ENCODE measurements at places on chromosomes 16 and 17.
A peak's percentile ranks its signal among the peaks of the same experiment; 100 is the strongest.

- DNase-seq, result no peak
Observed at GRCh38 chr17:35764123-35764991, 3.7 kb downstream of the C17orf50 start.

DNA sequence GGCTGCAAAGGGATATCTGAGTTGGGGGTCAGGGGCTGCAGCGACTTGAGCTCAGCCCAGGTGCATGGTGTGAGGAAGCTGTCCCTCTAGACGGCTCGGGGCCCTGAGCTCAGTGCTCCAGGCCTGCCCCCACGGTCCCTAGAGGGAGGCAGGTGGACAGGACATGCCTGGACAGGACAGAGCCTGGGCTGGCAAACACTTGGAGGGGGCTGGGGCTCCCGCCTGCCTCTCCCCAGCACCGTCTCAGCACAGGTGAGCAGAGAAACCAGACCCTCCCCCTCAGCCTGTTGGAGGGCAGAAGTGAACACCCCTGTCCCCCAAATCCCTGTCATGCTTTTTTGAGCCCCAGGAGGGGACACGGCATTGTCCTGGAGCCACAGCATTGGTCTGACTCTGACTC lies 11.4 kb upstream of the SLC38A10 start:
- no peak for DNase-seq

DNA sequence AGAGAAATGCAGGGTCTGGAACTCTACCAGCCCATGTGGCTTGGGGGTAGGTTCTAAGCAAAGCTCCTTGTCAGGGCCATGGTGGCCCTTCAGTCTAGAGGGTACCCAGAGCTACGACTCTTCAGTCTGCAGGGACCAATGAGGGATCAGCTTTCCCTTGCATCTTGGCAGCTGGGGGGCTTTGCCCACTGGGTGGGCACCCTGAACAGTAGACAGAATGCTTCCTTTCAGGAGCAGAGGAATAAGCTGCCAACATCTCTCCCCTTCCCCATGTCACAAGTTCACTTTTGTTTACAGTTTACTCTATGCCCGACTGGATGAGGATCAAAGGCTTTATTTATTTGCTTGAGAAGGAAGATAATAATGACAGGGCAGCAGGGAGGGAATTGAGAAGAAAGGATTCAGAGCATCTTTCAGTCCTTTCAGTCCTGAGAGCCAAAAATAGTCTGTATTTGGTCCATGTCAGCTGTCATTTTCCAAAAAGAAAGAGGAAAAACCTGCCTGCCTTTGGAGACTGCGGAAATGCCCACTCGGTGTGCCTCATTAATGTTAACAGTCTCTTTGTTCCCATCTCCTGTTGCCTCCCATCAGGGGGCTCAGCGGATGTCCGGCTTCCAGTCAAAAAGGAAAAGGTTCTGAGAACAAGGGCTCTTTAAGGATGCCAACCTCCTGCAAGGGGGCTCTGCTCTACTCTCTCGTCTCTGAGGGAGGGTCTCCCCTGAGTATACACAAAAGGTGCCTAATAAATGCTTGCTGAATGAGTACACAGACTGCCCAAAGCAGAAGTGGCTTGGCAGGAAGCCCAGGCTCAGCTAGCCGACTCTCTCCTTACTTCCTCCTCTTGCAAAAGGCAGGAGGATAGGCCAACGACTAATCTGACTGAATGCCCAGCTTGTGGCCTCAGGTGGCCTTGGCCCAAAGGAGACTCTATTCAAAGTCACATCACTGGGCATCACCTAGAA lies 17.1 kb downstream of the TRAF4 start:
- no peak for DNase-seq

GRCh38 chr17:8104911-8105310 lies 13.4 kb downstream of the ALOXE3 start:
- DNase-seq, result no peak

- no peak for DNase-seq
Observed at GRCh38 chr17:76585033-76585648, 519 bp downstream of the ST6GALNAC2 start.

- peak; percentile 43 for DNase-seq
Observed at GRCh38 chr17:50396261-50397110, 837 bp downstream of the LRRC59 start.

GRCh38 chr17:53680745-53681144 lies 142.0 kb upstream of the KIF2B start:
- DNase-seq, result no peak

GRCh38 chr16:49622084-49622390 lies 233.9 kb downstream of the ZNF423 start:
- DNase-seq, result no peak

- DNase-seq, result no peak
Observed at GRCh38 chr16:19094542-19095365, 19.0 kb upstream of the ITPRIPL2 start.

- DNase-seq, result no peak
Observed at GRCh38 chr16:71311553-71312158, 22.5 kb upstream of the CMTR2 start.

DNA sequence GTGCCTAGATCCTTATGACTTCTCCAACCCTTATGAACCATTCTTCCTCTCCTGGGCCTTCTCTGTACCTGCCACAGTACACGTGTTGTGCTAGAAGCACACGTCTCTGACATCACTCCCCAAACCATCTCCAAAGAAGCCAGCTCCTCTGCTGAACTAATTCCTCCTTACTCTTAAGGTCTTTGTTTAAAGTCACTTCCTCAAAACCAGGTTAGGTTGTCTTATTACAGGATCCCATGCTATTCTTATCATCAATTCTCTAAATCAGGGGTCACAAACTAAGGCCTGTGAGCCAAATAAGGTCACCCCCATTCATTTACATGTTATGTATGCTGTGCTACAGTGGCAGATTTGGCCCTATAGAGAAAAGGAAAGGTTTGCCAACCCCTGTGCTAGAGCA lies 4.0 kb downstream of the SUPT6H start:
- DNase-seq, result no peak

DNA sequence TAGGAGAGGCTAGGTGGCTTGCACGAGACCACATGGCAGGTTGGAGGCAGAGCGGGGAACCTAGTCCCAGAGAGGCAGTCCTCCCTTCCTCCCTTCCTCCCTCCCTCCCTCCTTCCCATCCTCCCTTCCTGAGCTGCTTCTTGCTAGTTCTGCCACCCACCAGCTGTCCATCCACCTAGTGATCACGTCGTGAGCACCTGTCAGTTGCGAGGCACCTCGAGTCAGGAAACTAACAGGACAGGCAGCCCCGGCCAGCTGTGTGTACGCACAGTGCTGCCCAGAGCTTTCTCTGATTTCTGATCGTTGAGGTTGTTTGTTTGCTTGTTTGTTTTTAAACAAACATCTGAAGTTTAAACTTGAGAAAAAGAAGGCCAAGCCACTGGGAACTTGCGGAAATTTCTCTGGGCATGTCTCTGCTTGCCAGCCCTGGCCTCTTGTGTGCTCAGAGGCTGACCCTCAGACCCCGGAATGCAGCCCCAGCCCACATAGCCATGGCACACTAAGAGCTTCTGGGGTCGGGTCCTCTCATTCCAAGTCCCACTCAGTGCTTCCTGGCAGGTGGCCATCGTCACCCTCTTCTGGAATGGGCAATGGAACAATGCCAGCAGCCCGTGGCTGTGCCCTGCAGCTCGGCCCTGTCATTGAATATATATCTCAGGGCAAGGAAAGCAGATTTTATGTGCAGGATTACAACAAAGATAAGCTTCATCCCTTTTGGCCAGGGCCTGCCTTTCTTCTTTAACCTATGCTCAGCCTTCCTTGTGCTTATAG lies 174.0 kb downstream of the KATNIP start:
- no peak for DNase-seq

DNA sequence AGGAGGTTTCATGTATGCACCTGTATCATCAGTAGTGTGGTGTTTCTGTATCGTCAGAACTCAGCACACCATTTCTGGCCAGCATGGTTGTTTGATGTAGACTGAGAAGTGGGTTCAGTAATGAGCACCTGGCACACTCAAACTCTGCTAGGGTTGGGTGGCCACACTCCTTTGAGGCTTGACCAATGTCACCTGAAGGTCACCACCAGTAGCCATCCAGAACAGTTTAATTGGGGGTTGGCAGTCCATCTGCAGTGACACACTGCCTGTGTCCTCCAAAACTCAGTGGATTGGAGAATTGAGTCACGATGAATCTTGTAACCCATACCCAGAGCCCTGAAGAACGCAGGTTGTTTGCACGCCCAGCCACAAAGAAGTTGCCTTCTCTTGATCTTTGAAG lies 86.8 kb upstream of the HSBP1 start:
- no peak for DNase-seq

- DNase-seq, result no peak
Observed at GRCh38 chr16:12898551-12898950, 2.8 kb upstream of the SHISA9 start.

- no peak for DNase-seq
Observed at GRCh38 chr16:17939122-17939536, 397.4 kb downstream of the NPIPA8 start.

GRCh38 chr16:872436-873242 lies 72.1 kb upstream of the GNG13 start:
- no peak for DNase-seq

DNA sequence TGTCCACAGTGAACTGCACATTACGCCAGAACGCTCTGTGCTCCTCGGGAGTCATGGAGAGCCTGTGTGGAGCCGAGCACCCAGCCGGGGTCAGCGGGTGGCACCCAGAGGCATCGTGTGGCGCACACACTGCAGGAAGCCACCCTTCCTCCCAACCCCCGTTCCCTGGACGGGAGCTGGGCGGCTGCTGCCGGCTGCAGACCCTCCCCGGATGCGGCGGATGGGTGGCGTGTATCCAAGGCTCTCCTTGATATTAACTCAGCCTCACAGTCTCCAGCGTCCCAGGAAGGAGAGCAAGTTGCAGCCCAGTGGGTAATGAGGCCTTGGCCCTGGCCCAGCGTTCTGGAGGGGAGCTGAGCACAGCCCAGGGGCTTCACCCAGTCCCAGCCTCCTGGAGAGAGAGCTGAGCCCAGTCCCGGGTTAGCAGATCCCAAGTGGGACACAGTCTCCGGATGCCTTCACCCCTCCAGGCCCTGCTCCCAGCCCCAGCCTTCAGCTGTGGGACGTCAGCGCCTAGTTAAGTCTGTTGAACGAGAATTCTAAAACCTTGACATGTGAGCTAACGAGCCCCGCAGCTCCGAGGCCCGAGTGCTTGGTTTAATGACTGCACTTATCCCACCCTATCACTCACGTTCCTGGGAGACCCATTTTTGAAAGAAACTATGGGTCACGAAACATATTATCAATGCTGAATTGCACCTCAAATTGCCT lies 86.6 kb downstream of the TBC1D16 start:
- DNase-seq, result no peak

- DNase-seq, result peak; percentile 28
Observed at GRCh38 chr16:74896389-74897370, 88.2 kb downstream of the WDR59 start.

DNA sequence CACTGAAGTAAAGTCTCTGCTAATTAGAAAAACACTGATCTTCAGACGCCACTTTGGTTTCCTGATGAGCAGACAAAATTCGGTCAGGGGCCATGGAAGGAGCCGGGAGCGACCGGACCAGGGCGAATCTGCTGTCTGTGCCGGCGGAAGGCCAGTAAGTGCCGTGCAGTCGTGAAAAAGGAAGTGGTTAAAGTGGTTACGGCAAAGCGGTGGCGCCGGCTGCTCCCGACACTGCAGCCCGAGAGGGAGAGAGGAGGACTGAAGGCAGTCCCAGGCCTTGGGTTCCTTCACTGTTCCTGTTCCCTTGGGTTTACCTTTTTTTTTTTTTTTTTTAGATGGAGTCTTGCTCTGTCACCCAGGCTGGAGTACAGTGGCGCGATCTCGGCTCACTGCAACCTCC lies 17.3 kb upstream of the HEXD start:
- no peak for DNase-seq

- DNase-seq, result no peak
Observed at GRCh38 chr16:86325360-86325759, 185.0 kb upstream of the FOXF1 start.
